ENCODE measurements at places on chromosomes 6 and 20. TPM values are rescaled to one million over a fixed set of nuclear protein-coding genes. Genes with fewer than 3 reads are reported as not detected.

GRCh38 chr6:152977556-152977955 is 5.3 kb downstream of the FBXO5 start:
- peaks cover 7% of the 10 kb centered on the region for H3K4me1 ChIP-seq
- no peak overlapping the region for H3K27ac ChIP-seq
- no peak overlapping the region for H3K4me3 ChIP-seq
- no peak for DNase-seq
- H3K27me3 ChIP-seq: no peaks in the 10 kb centered on the region
- H3K36me3 ChIP-seq: peaks cover 3% of the 10 kb centered on the region

DNA sequence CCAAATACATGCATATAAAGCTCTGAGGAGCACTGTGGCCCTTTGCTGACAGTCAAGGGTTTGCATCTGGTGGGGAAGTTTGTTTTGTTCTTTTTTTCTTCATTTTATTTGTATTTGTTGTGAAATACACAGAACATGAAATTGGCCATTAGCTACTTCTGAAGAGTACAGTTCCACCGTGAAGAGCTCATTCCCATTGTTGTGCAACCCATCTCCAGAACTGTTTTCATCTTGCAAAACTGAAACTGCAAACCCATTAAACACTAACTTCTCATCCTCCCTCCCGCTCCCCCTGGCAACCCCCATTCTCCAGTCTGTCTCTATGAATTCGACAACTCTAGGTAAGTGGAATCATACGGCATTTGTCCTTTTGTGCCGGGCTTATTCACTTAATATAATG is 231.3 kb downstream of the TFAP2C start:
- H3K27me3 ChIP-seq: no peaks in the 10 kb centered on the region
- H3K4me1 ChIP-seq: peaks cover 9% of the 10 kb centered on the region
- no peak overlapping the region for H3K4me3 ChIP-seq
- no peak for DNase-seq
- H3K36me3 ChIP-seq: no peaks in the 10 kb centered on the region

- no peak overlapping the region for H3K4me3 ChIP-seq
- no peaks in the 10 kb centered on the region for H3K4me1 ChIP-seq
- no peak overlapping the region for H3K27ac ChIP-seq
- no peak for DNase-seq
Measured at GRCh38 chr6:13287104-13287503, 41.2 kb downstream of the TBC1D7 start.

DNA sequence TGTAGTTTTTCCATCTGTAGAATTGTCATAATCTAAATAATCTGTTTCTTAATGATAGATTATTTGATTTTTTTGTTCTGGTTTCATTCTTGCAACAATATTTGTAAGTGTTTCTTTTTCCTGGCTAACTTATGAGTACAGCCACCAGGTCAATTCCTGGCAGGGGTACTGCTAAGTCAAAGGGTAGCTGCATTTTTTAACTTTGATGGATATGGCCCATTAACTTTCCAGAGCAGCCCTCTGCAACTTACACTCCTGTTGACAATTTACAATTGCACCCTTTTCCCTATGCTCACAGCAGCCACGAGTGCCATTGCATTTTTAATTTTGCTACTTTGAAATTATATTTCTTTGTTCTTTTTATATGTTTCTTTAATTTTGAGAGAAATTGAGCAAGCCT is 209.3 kb upstream of the CST7 start:
- no peak overlapping the region for H3K27ac ChIP-seq
- no peaks in the 10 kb centered on the region for H3K27me3 ChIP-seq
- peaks cover 12% of the 10 kb centered on the region for H3K4me1 ChIP-seq
- no peak overlapping the region for H3K4me3 ChIP-seq
- H3K36me3 ChIP-seq: no peaks in the 10 kb centered on the region

The FUT9 gene
- polyA plus RNA-seq: 42.3 TPM

The ASXL1 gene
- polyA plus RNA-seq: 55.2 TPM

- H3K27ac ChIP-seq: no peak overlapping the region
- H3K4me3 ChIP-seq: no peak overlapping the region
- H3K27me3 ChIP-seq: no peaks in the 10 kb centered on the region
- DNase-seq: no peak
- no peaks in the 10 kb centered on the region for H3K36me3 ChIP-seq
Measured at GRCh38 chr20:13877793-13878192, 93.0 kb downstream of the NDUFAF5 start.

GRCh38 chr6:163648868-163649267 is 234.3 kb downstream of the QKI start:
- H3K27me3 ChIP-seq: no peaks in the 10 kb centered on the region
- H3K4me3 ChIP-seq: no peak overlapping the region
- H3K27ac ChIP-seq: no peak overlapping the region

GRCh38 chr6:84847390-84848160 is 83.2 kb upstream of the TBX18 start:
- H3K4me1 ChIP-seq: no peaks in the 10 kb centered on the region
- H3K27ac ChIP-seq: no peak overlapping the region
- no peak overlapping the region for H3K4me3 ChIP-seq
- H3K36me3 ChIP-seq: no peaks in the 10 kb centered on the region

GRCh38 chr6:42140032-42140431 is 2.4 kb downstream of the C6orf132 start:
- peaks cover 27% of the 10 kb centered on the region for H3K27me3 ChIP-seq
- H3K4me1 ChIP-seq: peaks cover 20% of the 10 kb centered on the region
- no peak overlapping the region for H3K27ac ChIP-seq
- H3K36me3 ChIP-seq: no peaks in the 10 kb centered on the region
- DNase-seq: no peak
- no peak overlapping the region for H3K4me3 ChIP-seq

The FAM217A gene
- not detected for polyA plus RNA-seq

- no peaks in the 10 kb centered on the region for H3K27me3 ChIP-seq
- no peak overlapping the region for H3K27ac ChIP-seq
- no peak overlapping the region for H3K4me3 ChIP-seq
- no peak for DNase-seq
- no peaks in the 10 kb centered on the region for H3K4me1 ChIP-seq
Measured at GRCh38 chr6:139925894-139926641, 551.6 kb upstream of the CITED2 start.

The WFDC5 gene
- 0.33 TPM for polyA plus RNA-seq

- no peaks in the 10 kb centered on the region for H3K4me1 ChIP-seq
- DNase-seq: no peak
- no peak overlapping the region for H3K27ac ChIP-seq
- H3K4me3 ChIP-seq: no peak overlapping the region
Measured at GRCh38 chr6:114195631-114196403, 147.0 kb downstream of the HS3ST5 start.

The ALDH8A1 gene
- 3.0 TPM for polyA plus RNA-seq

The HSPA1L gene
- 5.1 TPM for polyA plus RNA-seq

GRCh38 chr6:38080360-38080759 is 260.8 kb downstream of the ZFAND3 start:
- no peaks in the 10 kb centered on the region for H3K4me1 ChIP-seq
- no peak for DNase-seq
- H3K27ac ChIP-seq: no peak overlapping the region

- H3K27ac ChIP-seq: no peak overlapping the region
- no peaks in the 10 kb centered on the region for H3K4me1 ChIP-seq
- H3K4me3 ChIP-seq: no peak overlapping the region
- no peaks in the 10 kb centered on the region for H3K36me3 ChIP-seq
- DNase-seq: no peak
Measured at GRCh38 chr6:82775361-82775760, 290.3 kb downstream of the UBE3D start.

The RAD21L1 gene
- polyA plus RNA-seq: not detected

The OPN5 gene
- polyA plus RNA-seq: 1.0 TPM

GRCh38 chr6:14877758-14878157 is 368.1 kb upstream of the JARID2 start:
- no peak for DNase-seq
- no peaks in the 10 kb centered on the region for H3K36me3 ChIP-seq
- peaks cover 14% of the 10 kb centered on the region for H3K4me1 ChIP-seq
- no peaks in the 10 kb centered on the region for H3K27me3 ChIP-seq
- H3K4me3 ChIP-seq: no peak overlapping the region

GRCh38 chr6:4673861-4674260 is 102.3 kb upstream of the CDYL start:
- DNase-seq: no peak
- no peaks in the 10 kb centered on the region for H3K27me3 ChIP-seq
- no peaks in the 10 kb centered on the region for H3K36me3 ChIP-seq
- no peak overlapping the region for H3K27ac ChIP-seq
- H3K4me3 ChIP-seq: no peak overlapping the region

The SLC17A1 gene
- polyA plus RNA-seq: not detected

The SIRPA gene
- 45.2 TPM for polyA plus RNA-seq

The IFNGR1 gene
- 60.4 TPM for polyA plus RNA-seq

GRCh38 chr6:148932731-148933130 is 185.9 kb downstream of the UST start:
- H3K27ac ChIP-seq: no peak overlapping the region
- no peak for DNase-seq
- no peaks in the 10 kb centered on the region for H3K4me1 ChIP-seq
- H3K27me3 ChIP-seq: no peaks in the 10 kb centered on the region

Measured in spinal cord (tissue), 10 donors.